GM23338 (cell line): ENCODE measurements at places on chromosomes 6 and 20. TPM values are rescaled to one million over a fixed set of nuclear protein-coding genes. Genes with fewer than 3 reads are reported as not detected.

- DNase-seq = peak; percentile 62
Observed at GRCh38 chr6:16511040-16511660, 250.1 kb downstream of the ATXN1 start.

GRCh38 chr6:7264041-7264440 is 49.0 kb downstream of the SSR1 start:
- no peak for DNase-seq

DNA sequence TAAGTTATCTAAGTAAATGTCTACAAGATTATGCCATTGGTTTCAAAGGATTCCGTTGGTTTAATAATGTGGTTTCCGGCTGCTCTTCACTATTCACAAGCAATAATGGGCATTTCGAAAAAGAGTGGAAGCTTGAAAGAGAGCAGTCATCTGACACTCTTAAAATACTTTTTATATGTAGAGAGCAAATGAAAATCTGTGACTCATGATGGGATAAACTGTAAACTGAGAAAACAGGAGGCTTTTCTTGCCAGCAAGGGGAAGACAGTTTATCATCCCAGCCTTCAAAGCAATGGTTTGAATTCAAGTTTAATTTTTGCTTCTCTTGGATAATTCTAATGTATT is 145.7 kb downstream of the KHDC1L start:
- DNase-seq = no peak

- DNase-seq = no peak
Observed at GRCh38 chr20:48703107-48703506, 124.7 kb downstream of the PREX1 start.

Gene SYTL3
- not detected in 2 replicates for polyA plus RNA-seq

Gene EPHA7
- 1.4 and 3.3 TPM in 2 replicates for polyA plus RNA-seq
